Foreskin melanocyte (primary cell): ENCODE measurements at places on chromosomes 7 and 10.

GRCh38 chr7:151275813-151276577 is 27.5 kb upstream of the SMARCD3 start:
- DNase-seq: no peak

DNA sequence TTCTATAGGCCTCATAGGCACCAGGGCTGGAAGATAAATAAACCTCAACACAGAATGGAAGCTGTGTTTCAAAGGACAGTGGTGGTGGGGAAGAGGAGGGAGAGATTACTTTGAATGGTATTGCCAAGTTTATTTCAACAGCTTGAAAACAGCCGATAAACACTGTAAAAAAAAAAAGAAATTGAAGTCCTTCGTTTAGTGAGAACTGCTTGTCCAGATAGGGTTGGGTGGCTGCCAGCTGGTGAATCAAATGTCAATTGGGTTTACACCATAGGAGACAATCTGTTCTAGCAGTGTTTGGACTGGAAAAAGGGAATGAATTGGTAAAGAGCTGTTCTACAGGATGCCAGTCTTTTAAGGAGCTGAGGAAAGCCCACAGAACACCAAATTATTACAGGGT is 254.8 kb downstream of the PHF14 start:
- no peak for DNase-seq

DNA sequence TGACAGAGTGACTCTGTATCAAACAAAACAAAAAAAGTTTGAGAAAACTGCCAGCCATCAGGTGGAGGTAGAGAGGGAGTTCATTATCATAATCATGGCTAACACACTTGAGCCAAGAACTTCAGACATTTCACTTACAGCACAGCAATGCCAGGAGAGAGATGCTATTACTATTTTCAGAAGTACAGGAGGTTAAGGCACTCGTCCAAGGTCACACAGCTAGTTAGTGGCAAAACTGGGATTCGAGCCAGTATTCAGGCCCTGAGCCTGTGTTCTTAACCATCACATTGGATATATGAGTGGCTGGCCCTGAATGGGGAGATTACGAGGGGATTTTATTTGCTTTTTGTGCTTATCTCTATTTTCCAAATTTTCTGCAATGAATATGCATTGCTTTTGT is 24.8 kb upstream of the UNC5B start:
- DNase-seq: no peak

GRCh38 chr7:27359181-27360125 is 116.9 kb downstream of the EVX1 start:
- no peak for DNase-seq

DNA sequence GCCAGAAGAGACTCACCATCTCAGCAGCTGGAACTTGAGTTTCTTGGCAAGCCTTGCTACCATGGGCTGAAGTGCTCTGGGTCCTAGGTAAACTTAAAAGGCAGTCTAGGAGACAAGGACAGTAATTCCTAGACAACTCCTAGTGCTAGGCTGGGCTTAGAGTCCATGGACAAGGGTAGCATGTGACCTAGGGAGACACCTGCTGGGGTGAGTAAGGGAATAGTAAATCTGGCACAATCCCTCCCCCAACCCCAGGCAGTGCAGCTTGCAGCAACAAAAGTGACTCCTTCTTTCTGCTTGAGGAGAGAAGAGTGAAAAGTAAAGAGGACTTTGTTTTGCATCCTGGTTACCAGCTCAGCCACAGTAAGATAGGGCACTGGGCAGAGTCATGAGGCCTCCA is 316.5 kb upstream of the IMMP2L start:
- no peak for DNase-seq

DNA sequence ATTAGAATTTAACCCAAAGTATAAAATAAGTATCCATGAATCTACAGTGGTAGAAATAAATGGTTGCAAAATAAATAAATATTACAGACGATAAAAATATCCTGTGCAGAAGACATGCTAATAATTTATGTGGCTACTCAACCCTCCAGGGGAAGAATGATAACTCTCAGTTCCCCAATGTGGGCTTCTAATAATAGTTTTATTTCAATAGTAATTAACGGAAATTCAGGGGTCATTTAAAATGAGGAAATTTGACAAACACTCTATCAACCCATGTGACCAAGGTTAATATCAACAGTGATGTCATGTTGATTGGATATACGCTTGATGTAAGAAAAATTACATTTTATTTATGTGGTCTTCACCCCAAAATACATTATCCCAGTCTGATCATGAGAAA is 1082.6 kb upstream of the LRRTM3 start:
- no peak for DNase-seq

DNA sequence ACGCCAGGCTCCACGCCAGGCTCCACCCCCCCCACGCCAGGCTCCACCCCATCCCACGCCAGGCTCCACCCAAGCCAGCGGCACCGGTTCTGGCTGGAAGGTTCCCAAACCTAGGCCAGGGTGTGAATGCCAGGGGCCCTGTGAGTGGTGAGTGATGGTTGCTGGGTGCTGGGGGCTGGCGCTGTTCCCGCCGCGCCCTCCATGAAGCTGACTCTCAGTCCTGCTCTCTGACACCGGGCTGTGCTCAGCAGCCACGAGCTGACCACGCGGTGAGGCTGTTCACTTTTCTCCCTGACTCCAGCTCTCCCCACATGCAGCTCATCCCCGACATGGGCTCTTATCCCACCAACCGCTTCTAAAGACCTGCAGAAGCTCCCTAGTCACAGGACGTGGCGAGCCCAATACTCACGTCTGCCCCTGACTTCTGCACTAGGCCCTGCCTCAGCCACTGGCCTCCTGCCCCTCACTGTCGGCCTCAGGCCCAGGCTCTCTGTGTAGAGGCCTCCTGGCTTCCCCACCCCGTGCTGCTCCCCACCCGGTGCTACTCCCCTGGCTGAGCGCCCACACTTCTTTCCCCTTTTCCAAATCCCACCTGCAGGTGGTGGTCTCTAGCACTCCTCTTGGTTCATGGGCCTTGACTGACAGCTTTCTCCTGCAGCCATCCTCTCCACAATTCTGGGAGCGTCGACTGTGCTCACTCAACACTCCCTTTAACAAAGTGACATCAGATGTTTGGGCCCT is 603.0 kb downstream of the PTPRN2 start:
- no peak for DNase-seq

DNA sequence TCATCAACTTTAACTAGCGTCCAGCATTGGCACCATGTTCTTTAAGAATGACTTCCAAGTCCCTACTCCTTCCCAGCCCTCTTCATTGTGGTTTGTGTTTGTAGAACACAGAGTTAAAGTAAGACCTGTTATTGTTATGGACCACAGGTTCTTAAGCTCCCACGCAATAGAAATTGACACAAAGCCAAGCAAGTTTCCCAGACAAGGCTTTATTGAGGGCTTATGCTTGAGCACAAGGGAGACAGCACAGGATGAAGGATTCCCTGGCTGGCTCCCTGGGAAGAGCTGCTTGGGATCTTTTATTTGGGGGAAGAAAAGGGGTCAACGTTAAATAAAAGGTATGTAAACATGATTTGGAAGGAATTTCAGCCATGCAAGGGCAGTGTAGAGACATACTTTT is 44.3 kb upstream of the PRKCQ start:
- no peak for DNase-seq

DNA sequence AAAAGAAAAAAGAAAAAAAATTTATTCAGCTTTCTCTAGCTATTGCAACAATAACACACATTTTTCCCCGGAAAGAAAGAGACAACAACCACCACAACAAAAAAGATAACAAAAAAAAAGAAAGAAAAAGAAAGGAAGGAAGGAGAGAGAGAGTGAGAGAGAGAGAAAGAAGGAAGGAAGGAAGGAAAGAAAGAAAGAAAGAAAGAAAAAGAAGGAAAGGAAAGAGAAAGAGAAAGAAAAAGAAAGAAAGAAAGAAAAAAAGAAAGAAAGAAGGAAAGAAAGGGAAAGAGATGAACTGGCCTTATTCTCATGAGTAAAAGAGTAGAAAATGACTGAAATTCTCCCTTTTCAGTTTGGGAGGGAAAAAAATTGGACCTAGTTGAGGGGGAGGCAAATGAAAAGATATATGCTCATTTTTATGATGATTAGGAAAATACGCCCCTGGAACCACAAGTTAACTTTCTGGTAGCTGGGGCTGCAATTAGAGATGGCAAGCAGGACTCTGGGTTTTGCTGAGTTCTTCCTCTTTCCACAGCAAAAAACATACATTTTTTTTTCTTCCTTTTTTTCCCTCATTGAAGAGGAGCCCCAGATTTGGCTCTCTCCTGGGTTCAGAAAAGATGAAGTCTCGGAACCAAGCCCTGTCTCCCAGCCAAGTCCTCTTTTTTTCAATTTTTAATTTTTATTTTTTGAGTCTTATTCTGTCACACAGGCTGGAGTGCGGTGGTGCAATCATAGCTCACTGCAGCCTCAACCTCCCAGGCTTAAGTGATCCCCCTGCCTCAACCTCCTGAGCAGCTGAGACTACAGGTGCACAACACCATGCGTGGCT is 12.6 kb upstream of the PRDX3 start:
- DNase-seq: no peak

DNA sequence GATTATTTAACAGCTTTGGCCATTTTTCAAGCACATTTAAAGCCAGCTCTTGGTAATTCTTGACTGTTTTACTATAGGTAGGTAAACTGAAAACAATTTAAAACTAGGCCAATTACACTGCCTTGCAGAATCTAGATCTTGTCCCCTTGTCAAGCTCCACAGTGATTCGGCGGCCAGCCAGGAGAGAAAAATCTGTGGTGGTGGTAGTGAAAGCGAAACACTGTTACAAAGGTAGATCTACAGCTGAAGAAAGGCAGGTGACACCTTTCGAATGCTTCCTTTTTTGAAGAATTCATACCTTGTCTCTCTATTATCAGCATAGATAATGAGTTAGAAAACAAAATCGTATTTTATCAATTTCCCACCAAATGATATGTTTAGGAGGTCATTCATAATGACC is 218.3 kb downstream of the POU6F2 start:
- no peak for DNase-seq

DNA sequence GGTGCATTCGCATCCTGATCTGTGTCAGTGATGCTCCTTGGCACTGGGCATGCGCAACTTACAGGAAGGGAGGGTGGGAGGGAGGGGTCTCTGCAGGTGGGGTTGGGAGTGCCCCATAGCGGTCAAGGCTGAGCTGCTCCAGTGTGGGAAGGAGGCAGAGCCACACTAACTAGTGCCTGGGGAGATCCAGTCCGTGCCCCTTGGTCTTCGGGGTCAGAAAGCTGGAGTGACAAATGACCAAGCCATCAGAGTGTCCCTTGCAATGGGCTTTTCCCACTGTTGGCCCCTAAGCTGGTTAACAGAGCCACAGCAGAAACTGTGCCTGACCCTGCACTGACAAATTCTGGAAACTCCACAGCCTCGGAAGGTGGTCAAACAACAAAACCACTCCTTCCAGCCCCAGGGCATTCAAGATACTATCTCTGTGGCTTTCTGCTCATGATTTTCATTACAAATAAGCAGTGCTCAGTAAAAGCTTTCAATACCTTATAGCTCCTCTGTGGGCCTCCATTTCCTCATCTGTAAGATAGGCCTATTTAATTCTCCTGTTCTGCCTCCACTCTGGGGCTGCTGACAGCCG is 138.1 kb upstream of the UNC5B start:
- DNase-seq: no peak

- peak; percentile 10 for DNase-seq
These were observed 1.0 kb downstream of the TLL2 start for GRCh38 chr10:96512524-96513304.

- DNase-seq: no peak
These were observed 267.0 kb downstream of the MAD1L1 start for GRCh38 chr7:1965579-1966294.

GRCh38 chr7:68321076-68321639 is 1277.1 kb upstream of the AUTS2 start:
- peak; percentile 45 for DNase-seq

GRCh38 chr7:17229228-17229627 is 69.2 kb upstream of the AHR start:
- DNase-seq: no peak

DNA sequence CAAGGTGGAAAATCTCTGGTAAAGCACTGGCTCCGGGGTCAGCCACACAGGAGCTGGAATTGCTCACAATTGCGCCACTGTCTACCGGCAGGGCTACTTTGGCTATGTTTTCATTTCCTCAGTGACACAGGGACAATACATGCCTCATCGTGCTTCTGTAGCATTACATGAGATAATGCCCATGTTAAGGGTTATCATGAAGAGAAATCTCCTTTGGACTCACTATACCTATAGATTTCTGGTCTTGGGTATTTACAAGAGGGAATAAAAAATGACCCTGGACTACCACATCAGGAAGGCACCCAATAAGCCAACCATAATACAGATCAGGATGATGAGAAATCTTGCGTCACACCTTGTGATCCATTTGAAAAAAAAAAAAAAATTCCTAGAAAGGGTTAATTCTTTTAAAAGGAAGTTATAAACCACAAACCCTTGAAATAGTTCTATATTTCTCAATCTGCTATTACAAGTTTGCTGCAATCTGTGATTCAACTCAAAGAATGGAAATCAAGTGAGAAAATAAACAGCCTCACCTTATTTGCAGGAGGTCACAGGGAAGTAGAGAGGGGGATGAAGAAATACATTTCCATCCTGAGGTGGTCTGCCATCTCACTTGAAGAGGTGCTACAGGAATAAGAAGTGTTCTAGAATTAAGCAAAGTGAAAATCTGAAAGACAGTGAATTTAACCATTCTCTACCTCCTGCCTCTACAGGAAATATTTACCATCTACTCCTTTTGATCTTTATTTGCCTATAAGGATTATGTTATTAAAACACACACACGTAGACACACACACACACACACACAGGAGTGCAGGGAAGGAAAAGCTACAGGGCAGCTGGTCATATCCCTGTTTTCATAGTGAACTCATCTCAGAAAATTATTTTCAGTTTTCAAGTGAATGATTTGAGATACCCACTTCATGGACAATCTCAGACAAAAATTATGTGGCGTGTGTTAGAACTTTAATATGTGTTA is 231.3 kb upstream of the CELF2 start:
- DNase-seq: no peak

DNA sequence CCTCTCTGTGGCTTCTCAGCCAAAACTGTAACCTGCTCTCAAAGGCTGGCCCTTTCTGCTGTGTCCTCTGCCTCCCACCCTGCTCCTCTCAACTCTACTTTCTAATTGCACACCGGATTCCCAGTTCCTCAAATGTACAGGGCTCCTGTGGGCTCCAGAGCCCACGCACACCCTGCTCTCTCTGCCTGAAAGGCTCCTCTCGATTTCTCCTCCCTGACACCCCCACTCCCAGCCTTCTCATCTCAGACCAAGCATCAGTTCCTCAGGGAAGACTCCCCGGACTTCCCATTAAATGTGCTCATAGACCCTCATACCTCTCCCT is 111.7 kb upstream of the STEAP1B start:
- no peak for DNase-seq

GRCh38 chr10:78540355-78541076 is 506.9 kb downstream of the RPS24 start:
- DNase-seq: no peak

DNA sequence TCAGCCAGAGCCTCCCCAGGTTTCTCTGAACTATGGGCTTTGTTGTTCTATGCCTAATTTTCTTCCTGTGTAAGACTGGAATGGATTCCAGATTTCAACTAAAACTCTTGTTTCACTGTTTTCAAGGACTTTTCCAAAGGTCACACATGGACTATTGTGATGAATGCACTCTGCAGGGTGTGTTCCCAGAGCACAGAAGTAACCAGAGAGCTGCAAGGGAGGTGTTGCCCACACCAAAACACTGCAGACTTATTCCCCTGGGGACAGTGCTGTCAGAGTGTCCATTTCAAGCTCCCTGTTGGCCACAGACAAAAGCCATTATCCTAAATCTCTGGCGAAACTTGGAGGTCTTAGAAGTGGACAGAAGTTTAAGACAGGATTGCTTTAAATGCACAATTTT is 231.6 kb downstream of the TRIL start:
- DNase-seq: no peak

GRCh38 chr10:130748409-130749057 is 563.0 kb downstream of the TCERG1L start:
- no peak for DNase-seq
